Fibroblast of pulmonary artery (primary cell): ENCODE measurements at places on chromosomes 2 and 18.
A peak's percentile ranks its signal among the peaks of the same experiment; 100 is the strongest.

DNA sequence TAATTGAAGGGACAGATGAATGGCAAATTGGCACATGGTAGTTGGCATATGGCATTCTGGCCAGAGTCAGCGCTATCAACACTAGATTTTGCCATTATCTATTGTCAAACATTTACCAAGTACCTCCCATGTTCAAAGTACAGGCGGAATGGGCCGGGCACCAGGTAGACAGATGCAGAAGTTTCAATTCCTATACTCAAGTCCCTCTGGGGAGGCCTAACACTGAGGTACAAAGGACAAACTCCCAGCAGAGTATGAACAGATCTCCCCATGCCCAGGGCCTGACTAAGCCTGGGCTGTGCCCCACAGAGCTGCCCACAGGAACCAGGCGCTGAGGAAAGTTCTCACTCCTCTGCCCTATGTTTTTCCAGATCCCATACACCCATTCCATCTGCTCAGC, 257.5 kb upstream of the KLHL29 start:
- DNase-seq, result no peak

GRCh38 chr2:225104321-225104720, 62.1 kb upstream of the DOCK10 start:
- DNase-seq, result peak; percentile 14

- DNase-seq, result no peak
Observed at GRCh38 chr2:240184656-240185055, 44.2 kb upstream of the OTOS start.

DNA sequence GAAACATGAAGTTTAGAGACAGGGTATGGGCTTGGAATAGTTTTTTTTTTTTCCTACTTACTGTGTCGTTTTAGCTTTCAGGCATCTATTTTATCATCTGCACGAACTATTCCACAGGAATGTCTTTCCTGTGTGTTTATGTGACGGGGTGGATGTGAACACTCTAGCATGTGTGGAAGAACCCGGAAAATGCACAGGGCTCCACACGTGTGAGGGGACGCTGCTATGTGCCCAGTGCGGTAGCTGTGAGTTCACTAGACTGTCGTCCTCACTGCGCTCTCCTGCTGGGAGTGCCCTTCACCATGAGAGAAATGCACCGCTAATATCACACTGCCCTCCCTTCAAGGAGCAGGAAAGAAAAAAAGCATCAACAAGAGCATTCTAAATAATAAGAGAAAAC, 250.8 kb upstream of the PXDN start:
- DNase-seq, result no peak

- DNase-seq, result no peak
Observed at GRCh38 chr2:213010106-213010779, 141.2 kb downstream of the IKZF2 start.

DNA sequence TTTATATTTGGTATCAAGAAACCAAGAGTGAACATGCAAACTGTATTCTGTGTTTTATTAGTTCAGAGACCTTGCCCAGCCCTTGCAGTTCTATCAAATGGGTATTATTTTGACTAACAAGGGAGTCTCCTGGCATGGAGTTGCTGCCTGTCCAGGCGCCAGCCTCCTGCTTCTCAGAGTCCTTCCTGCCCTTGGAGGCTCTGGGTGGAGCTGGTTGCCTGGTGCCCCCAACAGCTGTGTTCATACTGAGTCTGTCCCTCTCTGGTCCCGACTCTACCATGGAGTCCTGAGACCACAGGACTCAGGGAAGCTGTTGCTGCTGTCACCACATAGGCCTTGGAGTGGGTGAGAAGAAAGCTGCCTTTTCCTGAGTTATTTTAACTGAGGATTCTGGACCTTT, 26.3 kb upstream of the GREB1 start:
- no peak for DNase-seq

DNA sequence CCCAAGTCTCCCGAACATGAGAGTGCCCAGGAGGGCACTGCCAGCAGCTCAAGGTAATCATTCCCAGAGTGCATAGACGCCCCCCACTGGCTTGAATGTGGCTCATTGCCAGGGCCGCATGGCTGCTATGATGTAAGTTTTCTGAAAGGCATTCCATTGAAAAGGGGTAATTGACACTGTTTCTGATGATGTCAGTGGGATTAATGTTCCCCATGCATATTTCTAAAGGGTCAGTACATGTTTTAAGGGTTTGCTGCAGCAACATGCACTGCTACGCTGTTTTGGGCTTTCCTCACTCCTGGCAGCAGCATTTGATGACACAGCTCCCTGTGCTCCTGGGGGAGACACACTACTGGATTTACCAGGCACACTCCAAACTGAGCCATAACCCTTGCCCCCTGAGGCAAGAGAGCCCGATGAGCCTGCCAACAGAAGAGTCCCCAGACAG, 36.7 kb downstream of the KIAA2012 start:
- peak; percentile 32 for DNase-seq

DNA sequence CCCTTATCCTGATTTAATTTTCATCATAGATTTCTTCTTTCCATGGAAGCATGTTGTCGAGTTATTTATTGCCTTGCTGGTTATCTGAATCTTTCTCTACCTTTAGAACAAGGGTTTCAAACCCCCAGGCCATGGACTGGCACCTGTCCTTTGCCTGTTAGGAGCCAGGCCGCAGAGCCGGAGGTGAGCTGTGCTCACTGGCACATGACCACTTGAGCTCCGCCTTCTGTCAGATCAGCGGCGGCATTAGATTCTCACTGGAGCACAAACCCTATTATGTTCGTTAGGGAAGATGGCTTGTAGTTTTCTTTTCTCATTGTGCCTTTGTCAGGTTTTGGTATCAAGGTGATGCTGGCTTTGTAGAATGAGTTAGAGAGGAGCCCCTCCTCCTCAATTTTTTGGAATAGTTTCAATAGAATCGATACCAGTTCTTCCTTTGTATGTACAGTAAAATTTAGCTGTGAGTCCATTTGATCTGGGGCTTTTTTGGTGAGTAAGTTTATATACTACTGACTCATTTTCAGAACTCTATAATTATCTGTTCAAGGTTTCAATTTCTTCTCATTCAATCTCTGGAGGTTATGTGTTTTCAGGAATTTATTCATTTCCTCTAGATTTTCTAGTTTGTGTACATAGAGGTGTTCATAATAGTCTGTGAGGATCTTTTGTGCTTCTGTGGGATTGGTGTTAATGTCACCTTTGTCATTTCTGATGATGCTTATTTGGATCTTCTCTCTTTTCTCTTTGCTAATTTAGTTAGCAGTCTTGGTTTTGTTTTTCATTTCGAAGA, 668.0 kb upstream of the FAM98A start:
- no peak for DNase-seq

- DNase-seq, result no peak
Observed at GRCh38 chr2:88530081-88530480, 77.6 kb upstream of the FOXI3 start.

GRCh38 chr2:10072656-10073480, 7.3 kb downstream of the CYS1 start:
- peak; percentile 91 for DNase-seq

DNA sequence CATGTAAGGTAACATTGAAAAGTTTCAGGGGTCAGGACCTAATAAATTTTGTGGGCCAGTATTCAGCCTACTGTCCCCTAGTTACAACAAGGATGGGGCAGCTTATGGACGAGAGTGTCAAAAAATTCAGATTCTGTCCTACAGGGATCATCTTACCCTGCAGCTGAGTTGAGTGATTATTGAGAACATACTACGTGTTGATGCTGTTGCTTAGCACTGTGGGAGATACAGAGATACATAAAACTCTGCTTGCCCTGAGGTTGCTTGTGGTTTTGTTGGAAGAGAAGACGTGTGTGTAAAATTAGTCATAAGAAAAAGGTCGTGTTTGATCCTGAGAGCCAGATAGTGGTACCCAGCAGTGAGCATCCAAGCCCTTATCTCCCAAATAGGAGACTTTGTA, 253.2 kb downstream of the NEDD4L start:
- DNase-seq, result no peak

DNA sequence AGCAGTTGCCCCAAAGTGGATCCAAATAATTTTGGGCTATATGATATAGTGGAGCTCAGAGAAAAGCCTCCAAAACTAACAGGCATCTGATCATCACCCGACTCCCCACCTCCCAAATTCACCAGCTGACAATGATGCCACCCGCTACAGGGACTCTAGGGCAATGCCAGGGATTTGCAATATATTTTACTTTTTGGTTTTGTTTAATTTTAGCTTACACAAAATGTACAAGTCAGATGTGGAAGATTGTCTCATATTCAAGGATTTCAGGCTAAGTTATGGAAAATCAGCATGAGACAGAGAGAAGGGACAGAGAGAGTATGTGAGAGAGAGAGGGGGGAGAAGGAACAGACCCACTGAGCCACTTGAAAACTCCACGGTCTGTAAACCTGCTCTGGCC, 187.4 kb downstream of the TMEM247 start:
- DNase-seq, result no peak

DNA sequence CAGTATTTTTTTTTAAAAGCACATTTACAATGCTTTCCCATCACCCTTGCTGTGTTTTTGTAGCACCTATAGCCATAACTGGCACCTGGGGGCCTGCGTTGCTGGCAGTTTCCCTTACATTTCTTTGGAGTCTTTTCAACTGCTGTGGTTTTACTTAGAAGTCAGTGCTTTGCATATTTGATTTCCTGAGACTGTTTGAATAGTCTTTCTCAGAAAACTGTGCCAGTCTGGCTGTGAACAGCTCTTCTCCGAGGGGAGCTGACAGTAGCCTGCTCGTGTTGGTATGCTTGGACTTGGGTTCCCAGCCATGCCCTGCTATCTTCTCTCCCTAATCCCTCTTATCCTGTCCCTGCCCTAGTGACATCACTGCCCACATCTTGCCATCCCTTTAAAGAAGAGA, 81.5 kb downstream of the DPP4 start:
- DNase-seq, result no peak

DNA sequence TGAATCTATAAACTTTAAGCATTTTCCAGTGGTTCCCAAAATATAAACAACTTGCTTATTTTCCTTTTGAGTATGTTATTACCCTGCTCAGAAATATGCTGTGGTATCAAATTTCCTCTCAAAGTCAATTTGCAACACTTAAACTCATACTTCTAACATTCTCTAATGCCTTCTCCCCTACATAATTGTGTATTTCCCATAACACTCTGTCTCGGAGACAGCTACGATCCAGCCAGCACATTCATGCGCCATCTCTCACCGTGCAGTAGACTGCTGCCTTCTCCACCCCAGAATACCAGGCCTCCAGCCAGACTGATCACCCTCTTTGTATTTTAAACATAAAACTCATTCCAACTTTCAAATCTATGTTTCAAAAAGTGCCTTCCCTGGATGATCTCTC, 41.8 kb downstream of the TIMM21 start:
- no peak for DNase-seq

DNA sequence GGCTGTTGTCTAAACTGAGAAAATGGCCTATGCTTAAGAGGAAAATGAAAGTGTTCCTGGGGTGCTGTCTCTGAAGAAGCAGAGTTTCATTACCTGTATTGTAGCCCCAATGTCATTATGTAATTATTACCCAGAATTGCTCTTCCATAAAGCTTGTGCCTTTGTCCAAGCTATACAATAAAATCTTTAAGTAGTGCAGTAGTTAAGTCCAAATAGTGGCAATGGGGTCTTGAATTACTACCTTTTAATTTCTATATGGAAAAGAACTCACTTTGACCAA, 13.8 kb upstream of the ALLC start:
- DNase-seq, result no peak

DNA sequence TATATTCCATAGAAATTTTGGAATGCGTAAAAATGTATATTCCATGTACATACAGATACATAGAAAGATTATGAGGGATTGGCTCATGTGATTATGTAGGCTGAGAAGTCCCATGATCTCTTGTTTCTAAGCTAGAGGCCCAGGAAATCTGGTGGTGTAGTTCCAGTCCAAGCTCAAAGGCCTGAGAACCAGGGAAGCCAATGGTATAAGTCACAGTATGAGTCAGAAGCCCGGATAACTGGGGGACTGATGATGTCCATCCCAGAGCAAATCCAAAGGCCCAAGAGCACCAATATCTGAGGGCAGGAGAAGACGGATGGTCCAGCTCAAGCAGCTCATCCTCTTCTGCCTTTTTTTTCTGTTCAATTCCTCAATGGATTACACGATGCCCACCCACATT, 385.0 kb upstream of the KLHL29 start:
- DNase-seq, result no peak

- DNase-seq, result no peak
Observed at GRCh38 chr2:30684026-30684425, 123.2 kb downstream of the CAPN13 start.

- no peak for DNase-seq
Observed at GRCh38 chr18:48806551-48807261, 144.1 kb downstream of the SMAD7 start.

- DNase-seq, result peak; percentile 85
Observed at GRCh38 chr2:61888267-61889055, at the start of gene CCT4. Gene CCT4 (minus strand): TSS chr2:61888656. CDS start chr2:61888507, 149 bp downstream.

- peak; percentile 35 for DNase-seq
Observed at GRCh38 chr18:49479381-49480137, 7.5 kb downstream of the C18orf32 start.

GRCh38 chr2:180006231-180006630, 866 bp downstream of the CWC22 start:
- no peak for DNase-seq

DNA sequence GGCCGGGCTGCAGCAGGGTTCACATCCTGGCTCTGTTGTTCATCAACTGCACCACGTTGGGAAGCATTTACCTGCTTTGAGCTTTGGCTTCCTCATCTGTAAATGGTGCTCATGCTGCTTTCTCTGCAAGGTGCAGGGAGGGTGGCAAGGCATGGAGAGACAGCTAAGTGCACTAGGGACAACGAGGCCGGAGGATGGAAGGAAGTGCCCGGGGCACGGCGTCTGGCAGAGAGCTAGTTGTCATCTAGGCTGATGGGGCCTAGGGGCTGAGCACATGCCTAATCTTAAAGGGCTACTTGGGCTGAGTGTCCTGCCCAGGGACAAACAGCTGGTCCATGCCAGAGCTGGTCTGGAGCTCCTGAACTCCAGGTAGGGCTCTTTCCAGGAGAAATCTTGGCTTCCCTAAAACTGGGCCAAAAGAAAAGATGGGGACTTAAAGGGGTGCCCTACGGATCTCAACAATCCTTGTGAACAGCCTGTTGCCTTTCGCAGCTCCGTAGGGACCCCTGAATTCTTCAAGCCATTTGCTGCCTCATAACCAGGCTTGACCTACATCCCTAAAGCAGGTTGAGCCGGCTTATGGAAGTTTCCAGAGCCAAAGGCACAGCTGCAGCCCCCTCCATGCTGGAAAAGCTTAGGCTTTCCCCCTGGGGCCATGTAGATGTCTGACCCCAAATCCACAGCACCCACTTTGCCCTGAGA, 130.8 kb downstream of the SMAD7 start:
- DNase-seq, result no peak

GRCh38 chr2:15841776-15842560, 98.4 kb upstream of the MYCN start:
- no peak for DNase-seq

GRCh38 chr2:142040556-142040955, 90.3 kb downstream of the LRP1B start:
- no peak for DNase-seq

DNA sequence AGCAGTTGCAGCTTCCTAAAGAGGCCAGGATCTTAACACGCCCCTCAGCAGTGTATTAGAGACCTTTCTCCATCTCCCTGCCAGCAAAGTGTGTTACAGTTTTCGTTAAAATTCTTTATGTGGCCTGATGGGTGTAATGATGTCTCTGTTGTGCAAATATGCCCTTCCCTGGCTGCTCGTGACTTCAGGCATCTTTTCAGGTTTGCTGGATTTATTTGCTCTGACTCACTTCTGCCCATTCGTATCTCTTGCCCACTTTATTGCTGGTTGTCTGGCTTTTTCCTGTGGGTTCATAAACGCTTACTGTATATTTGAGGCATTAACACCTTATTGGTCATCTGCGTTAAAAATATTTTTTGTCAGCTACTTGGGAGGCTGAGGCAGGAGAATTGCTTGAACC, 134.5 kb downstream of the ASB1 start:
- no peak for DNase-seq
